ENCODE measurements at places on chromosomes 2 and 18.

- no peak for DNase-seq
Measured at GRCh38 chr2:14998546-14998945, 366.0 kb downstream of the LRATD1 start.

GRCh38 chr2:23148342-23148741, 236.6 kb upstream of the KLHL29 start:
- DNase-seq: no peak

- no peak for DNase-seq
Measured at GRCh38 chr2:169476459-169476858, 2.8 kb upstream of the BBS5 start.

DNA sequence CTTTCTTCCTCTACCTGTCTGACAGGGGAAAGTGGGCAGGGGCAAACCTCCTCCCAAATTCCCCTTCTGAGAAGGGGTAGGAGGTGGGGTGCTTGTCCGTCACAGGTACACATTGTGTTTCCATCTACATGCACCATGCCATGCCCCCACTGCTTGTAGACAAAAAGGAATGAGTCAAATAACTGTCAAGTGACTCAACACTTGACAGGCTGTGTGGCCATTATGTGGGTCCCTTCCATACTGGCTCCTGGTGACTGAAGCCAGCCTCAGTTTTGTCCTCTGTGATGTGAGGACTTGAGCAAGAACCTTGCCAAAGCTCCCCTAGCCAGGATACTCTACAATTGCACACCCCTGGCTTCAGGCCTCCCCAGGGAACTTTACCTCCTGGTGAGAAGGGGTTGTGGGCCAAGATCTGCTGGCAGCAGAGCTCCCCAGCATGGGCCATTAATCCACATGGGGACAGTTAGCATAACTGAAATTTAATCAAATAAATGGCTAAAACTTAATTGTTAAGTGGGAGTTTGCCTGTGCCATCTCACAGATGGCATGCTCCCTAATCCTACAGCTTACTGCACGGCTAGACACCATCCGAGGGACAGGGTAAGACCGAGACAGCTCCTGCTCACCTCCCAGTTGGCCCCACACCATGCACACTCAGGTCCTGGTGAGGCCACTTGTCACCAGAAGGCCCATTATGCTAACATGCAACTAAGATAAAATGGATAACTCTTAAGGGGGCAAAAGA, 140.2 kb downstream of the BCL11A start:
- DNase-seq: no peak

DNA sequence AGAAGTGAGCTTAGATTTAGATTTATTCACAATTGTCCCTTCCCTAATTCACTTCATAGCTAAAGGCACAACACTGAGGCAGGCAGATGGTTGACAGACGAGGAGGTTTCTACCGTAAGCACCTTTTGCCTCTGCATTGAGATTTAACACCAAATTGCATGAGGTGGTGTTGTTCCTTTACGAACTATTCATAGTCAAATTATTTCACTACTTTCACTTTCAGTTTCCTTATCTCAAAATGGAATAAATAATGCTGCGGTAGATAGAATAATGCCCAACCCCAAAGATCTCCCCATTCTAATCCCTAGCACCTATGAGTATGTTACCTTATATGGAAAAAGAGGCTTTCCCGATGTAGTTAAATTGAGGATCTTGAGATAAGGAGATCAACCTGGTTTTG, 58.9 kb upstream of the LINC00305 start:
- DNase-seq: peak; percentile 52

GRCh38 chr2:32739664-32740063, 111.8 kb downstream of the TTC27 start:
- no peak for DNase-seq

- DNase-seq: no peak
Measured at GRCh38 chr2:119248311-119248710, 24.7 kb downstream of the STEAP3 start.

GRCh38 chr18:3524706-3525105, 74.7 kb downstream of the TGIF1 start:
- no peak for DNase-seq

- DNase-seq: no peak
Measured at GRCh38 chr2:111679202-111679601, 204.8 kb downstream of the ANAPC1 start.

DNA sequence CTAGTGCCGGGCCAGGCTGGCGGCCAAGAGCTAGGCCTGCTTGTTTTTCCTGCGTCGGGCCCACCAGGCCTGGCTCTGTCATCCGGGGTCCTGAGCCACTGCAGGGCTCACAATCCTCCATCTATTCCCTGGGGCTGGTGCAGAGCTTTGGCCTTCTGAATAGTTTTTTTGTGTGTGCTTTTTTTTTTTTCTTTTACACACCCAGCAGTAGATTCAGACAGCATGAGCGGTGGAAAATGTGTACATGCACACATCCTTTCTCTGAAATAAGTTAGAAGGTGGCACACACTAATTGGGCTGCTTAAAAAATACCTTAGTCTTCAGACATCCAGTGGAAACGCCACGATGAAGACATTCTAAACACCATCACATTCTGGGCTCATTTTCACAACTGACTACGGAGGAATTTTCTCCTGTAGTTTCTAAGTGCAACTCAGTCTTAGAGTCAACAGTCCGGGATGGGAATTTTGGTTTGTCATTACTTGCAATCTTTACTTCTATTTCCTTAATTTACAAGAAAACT, 6.1 kb downstream of the ZFP36L2 start:
- no peak for DNase-seq

GRCh38 chr2:72888438-72889202, 1.4 kb downstream of the SPR start:
- no peak for DNase-seq

DNA sequence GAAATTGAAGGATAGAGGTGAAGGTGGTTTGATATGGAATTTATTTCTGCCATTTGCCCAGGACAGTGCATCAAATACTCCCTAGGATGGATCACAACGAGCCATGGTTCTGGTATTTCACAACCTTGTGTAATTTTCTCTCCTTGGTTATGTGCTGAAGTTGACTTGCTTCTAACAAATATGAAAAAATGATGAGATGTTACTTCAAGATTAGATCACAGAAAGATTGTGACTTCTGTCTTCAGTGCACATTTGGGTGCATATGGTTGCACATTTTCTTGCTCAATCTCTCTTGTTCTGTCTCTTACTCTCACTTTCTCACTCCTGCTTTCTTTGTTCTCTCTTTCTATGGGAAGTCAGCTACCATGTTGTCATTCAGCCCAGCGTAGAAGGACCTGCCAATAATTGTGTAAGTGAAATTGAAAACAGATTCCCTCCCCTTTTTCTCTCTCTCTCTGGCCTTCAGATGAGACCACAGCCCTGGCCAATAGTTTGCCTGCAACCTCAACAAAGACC, 104.6 kb upstream of the RMDN2 start:
- no peak for DNase-seq

DNA sequence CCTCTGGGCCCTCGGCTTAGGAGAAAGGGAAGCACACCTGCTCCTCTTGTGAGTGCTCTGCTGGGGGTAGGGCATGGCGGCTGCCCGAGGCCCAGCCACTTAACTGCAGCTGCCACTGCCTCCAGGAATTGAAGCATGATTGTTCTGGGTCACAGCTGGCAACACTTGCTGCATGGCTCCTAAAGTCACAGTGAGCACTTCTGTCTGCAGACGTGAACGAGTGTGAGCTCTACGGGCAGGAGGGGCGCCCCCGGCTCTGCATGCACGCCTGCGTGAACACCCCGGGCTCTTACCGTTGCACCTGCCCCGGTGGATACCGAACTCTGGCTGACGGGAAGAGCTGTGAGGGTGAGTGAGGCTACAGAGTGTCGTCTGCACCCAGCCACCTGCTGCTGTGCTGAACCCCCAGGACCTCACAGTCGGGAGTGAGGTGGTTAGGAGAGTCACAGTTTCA, 44.4 kb downstream of the FBLN7 start:
- no peak for DNase-seq

DNA sequence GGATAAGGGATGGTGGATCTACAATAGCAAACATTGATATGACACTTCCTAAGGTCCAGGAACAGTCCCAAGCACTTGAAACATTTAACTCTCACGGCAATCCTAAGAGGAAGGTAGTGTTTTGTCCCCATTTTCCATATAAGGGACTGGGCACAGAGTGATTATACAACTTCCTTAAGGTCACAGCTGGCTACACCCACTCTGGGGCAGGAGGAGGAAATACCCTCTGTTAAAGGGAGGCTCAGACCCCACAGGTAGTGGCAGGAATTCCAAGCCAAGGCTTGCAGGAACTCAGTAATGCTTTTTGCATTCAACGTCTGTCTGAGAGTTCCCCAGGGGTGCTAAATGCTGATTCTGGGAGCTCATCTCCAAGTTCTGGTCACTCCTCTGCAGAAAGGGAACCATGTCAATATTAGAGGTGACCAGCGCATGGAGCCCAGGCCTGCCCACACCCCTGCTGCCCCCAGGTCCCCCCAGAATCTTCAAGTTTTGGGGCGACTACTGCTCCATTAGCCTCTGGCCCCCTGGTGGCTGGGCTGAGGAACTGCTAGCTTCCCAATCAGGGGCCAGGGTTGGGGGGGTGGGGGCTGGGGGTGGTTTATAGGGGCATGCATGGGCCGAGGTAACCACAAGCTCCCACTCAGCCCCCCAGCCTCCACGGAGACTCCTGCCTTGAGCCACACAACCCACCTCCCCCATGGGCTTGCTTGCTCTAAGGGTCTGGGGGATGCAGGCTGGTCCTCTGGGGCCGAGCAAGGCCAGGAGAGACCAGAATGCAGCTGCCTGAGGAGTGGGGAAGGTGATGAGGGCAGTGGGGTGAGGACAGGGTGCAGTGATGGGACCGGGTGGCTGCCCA, 11.1 kb downstream of the OBSL1 start:
- no peak for DNase-seq

DNA sequence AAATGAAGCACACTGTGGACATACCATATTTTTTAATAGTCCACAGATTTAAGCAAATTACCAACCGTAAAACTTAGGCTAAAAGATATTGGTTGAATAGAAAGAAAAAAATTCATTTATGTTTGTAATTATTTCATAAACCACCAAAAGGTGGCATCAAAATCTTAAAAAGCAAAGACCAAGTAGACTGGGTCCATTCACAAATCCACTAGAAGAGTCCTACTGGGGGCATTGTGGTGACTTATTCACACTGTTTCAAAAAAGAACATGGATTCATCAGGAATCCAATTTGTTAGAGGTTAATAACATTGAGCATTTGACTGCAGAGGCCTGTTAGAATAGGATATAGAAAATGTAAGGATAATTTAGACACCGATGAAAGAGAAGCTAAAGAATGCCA, 194.9 kb upstream of the KYNU start:
- peak; percentile 17 for DNase-seq

GRCh38 chr2:236755278-236755840, 185.7 kb downstream of the ACKR3 start:
- DNase-seq: no peak
